ENCODE measurements at places on chromosomes 6 and 20.

GRCh38 chr6:105769987-105770386 is 316.1 kb upstream of the PRDM1 start:
- no peak for DNase-seq

GRCh38 chr6:162814426-162814973 is 86.7 kb downstream of the PACRG start:
- DNase-seq: no peak

DNA sequence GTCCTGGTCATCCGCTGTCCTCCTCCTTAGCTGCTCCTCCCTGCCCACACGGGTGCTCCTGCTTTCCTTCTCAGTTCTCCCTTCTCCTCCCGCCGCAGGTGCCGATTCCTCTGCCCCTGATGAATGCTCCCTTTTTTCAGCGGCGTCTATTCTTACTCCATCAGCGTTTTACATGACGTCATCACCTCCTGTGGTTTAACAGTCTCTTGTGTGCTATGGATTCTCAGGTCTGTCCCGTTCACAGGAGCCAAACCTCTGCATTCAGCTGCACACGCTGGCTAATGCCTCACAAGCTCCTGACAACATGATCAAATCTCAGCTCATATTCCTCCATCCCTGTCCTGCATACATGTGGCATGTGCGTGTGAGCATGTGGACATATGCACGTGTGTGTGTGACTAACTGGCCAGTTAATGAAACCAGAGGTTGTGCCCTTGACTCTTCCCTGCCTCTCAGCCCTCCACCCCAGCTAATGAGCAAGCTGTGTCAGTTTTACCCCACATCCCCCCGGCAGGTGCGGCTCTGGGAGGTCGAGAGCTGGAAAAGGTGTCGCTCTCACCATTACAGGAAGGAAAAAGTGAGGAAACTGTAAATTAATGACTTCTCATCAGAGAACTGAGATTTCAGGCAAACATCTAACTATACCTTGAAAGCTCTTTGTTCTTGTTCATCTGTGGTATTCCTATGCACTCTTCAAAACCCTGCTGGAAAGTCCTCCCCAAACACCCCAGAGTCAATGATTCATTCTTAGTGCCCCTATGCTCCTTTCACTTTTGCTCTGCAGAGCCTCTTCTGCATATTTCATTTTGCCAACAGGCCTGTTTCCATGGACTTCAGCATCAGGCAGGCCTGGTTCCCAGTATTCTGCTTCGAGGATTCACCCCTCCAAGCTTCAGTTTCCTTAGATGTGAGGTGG is 163.1 kb downstream of the TTLL2 start:
- DNase-seq: no peak

DNA sequence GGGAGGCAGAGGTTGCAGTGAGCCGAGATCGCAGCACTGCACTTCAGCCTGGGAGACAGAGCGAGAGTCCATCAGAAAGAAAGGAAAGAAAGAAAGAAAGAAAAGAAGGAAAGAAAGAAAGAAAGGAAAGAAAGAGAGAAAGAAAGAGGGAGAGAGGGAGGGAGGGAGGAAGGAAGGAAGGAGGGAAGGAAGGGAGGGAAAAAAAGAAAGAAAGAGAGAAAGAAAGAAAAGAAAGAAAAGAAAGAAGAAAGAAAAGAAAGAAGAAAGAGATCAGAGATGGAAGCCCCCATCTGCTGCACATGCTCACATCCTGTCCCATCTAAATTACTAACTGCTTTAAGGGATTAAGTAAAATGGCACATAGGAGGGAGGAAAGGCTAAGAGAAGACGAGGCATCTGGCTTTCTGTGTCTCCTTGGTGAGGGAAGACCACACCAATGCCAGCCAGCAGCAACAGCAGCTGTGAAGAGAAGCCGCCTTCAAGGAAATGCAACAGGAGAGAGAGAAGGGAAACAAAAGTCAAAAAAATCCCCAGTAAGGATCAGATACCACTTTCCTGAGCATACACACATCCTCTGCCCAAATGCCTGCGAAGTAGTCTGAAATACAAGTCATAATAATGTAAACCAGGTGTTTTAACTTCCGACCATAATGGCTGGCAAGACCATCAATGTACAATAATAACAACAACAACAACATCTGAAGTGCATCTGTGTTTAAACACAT is 300.2 kb upstream of the JARID2 start:
- DNase-seq: no peak

- peak; percentile 3 for DNase-seq
These were observed 1.3 kb downstream of the RNF146 start for GRCh38 chr6:127267646-127268625.

DNA sequence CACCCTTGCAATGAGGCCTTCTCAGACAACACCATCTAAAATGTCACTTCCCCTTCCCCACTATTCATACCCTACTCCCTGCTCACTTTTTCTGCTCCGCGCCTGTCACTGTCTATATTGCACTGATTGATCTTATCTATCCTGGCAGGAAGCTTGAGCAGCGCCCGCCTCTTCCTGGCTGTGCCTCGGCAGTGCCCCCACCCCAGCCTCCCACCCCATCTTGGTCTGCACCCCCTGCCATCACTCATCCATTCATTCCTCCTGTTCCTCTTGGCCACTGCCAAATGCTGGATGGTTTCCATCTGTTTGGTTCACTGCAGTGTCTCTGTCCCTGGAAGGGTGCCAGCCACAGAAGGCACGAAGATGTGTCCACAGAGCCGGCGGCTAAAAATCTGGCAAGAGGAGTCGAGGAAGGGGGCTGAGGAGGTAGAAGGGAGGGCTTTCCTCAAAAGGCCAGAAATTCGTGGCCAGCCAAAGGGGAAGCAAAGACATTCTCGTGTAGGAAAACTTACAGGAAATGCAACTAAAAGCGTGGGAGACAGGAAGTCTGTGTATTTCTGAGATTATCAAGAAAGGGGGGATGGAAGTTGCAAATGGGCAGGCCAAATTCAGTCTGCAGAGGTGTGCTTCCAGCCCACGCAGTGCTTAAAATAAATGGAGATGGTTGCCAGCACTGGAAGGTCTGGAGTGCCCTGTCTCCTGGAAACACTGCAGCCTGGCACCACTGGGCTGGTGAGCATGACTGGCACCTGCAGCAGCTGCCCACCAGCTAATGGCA is 27.6 kb downstream of the SYNJ2 start:
- no peak for DNase-seq

DNA sequence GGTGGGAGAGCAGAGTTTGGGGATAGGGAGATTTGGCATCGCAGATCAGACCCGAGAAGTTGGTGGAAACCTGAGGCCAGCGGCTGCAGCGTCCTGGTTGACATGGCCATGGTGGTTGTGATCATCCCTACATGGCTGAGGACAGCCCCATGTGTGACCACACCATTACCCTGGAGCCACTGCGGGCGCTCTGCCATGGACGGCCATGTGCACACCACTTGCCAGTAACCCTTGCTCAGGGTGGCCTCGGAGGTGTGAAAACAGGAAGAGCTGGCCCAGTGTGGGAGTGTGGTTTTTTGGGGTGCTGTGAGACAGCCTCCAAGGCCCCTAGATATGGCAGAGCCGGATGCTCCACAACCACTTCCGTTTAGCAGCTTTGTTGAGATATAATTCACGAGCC is 64.4 kb downstream of the TMEM242 start:
- no peak for DNase-seq

DNA sequence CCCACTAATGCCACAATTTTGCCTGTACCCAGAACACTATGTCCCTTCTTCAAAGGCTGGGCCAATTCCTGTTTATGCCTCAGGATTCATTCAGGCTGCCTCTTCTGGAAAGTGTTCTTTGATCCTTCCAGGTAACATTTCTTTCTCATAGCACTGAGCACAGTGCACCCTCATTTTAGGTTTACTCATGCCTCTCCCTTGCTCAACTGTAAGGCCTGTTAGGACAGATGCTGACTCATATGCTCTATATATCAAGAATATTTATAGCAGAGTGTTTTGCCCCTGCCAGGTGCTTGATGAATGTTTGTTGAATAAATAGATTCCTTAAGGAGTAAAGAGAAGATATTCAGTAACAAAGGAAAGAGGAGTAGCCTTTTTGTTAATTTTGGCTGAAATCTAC is 263.9 kb downstream of the PHF3 start:
- DNase-seq: no peak

- DNase-seq: no peak
These were observed 149.5 kb upstream of the SASH1 start for GRCh38 chr6:148193063-148193680.

DNA sequence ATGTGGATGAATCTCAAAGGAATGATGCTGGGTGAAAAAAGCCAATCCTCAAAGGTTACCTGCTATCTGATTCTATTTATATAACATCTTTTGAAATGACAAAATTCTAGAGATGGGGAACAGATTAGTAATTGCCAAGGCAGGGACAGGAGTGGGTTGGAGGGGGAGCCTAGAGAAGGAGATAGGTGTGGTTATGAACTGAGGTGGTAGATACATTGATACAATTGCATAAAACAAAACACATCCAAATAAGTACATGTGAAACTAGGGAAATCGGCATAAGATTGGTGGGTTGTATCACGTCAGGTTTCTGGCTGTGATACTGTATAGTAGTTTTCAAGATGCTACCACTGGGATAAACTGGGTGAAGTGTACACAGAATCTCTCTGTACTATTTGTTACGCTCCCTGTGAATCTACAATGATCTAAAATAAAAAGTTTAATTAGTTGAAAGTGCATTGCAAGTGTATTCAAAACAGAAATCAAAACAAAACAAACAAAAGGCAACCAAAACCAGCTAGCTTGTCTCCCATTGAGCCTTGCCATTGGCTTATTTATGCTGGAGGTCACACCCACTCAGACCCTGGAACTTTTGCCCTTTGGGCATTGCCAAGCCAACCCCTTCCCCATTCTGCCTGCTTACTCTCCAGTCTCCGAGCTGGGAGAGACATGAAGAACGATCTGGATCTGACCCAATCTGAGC is 27.8 kb downstream of the PPP1R16B start:
- no peak for DNase-seq

- DNase-seq: no peak
These were observed 78.7 kb upstream of the MYL9 start for GRCh38 chr20:36462440-36463211.

- DNase-seq: no peak
These were observed 14.7 kb upstream of the PXDC1 start for GRCh38 chr6:3766214-3766613.

DNA sequence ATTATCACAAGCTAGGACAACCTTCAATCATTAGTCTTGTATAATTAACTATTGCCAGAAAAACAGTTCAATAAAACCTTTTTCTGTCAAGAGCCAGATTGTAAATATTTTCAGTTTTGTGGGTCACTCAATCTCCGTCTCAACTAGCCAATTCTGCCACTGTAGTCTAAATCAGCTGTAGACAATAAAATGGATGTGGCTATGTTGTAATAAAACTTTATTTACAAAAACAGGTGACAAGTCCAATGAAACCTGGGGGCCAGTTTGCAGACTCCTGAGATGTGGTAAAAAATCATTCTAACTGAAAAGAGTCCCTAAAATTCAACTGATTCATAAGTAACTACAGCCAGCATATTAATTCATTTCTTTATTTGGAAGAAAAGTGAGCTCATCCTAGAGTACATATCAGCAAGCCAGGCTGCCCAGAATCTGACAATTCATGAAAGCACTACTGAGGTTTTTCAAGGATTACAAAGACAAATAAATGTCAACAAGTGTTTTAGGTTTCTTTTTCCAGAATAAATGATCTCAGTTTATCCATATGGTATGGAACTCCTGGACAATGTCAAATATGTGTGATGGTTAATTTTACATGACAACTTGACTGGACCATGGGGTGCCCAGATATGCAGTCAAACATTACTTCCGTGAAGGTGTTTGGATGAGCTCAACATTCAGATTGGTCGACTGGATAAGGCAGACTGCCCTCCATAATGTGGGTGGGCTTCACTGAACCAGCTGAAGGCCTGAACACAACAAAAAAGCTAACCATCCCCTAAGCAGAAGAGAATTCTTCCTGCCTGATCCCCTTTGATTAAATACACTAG is 15.3 kb downstream of the CEP85L start:
- no peak for DNase-seq

GRCh38 chr20:56580226-56580625 is 47.2 kb downstream of the FAM209B start:
- DNase-seq: no peak

DNA sequence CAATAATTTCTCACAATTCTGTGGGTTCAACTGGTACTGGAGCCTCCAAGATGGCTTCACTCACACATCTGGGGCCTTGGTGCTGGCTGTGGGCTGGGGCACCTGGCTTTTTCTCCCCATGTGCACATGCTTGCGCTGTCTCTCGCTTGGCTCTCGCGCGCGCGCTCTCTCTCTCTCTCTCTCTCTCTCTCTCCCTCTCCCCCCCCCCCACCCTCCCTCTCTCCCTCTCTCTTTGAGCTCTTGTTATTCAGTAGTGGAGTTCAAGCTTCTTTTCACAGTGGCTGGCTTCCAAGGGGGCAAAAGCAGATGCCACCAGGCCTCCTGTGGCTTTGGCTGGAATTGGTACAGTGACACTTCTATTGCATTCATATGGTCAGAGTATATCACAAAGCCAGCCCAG is 10.8 kb upstream of the TBCC start:
- no peak for DNase-seq

- DNase-seq: no peak
These were observed 59.9 kb downstream of the RTN4IP1 start for GRCh38 chr6:106569428-106569827.

GRCh38 chr6:54886932-54887584 is 40.5 kb downstream of the FAM83B start:
- no peak for DNase-seq

- no peak for DNase-seq
These were observed 229.3 kb downstream of the SYNDIG1 start for GRCh38 chr20:24698706-24699206.

- no peak for DNase-seq
These were observed 156.4 kb upstream of the ECI2 start for GRCh38 chr6:4291453-4292403.

DNA sequence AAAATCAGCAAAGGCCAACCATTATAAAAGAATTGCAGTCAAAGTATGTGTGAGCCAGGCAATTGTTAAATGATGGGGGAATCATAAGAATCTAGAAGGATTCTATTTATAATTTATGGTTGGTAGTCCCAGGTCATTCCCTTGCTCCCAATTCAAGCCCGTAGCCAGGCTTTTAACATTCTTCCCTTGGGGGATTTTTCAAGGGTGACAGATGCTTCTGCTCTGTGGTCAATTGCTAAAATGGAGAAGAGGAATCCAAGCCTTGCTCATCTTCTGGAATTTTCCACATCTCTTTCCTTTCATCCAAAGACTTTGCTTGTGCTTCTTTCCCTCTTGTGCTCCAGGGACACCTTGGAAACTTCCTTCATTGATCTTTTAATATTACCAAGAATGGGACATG is 18.0 kb upstream of the BCAS1 start:
- DNase-seq: no peak

GRCh38 chr6:136213853-136214252 is 36.3 kb downstream of the MTFR2 start:
- no peak for DNase-seq
